ENCODE measurements at places on chromosomes 2 and 18.

DNA sequence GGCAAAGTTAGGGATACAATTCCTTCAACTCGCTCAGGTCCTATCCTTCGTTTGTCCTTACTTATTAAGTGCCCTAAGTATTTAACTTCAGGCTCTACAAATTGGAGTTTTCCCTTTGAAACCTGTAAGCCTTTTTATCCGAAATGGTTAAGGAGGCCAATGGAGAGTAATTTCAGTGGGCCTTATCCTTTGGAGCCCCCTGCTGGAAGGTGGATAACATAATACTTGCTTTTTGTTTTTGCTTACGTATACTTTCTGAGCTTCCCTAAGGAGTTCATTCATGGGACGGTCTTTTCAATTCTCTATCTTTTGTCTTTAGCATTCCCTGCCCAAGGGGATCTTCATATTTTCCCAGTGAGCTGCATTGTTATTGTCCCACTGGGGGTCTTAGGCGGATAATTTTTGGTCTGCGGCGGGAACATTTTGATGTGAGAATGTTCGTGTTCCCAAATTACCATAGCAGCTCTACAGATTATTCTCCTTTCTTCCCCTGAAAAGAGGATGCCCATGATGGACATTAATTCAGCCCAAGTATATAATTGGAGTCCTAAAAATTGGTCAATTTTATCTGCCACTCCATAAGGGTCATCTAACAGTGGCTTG lies 34.4 kb upstream of the TRAPPC8 start:
- no peaks in the 10 kb centered on the region for H3K27me3 ChIP-seq
- H3K4me3 ChIP-seq: no peak overlapping the region
- H3K27ac ChIP-seq: no peak overlapping the region
- H3K36me3 ChIP-seq: no peaks in the 10 kb centered on the region
- DNase-seq: peak; percentile 43
- no peaks in the 10 kb centered on the region for H3K4me1 ChIP-seq

DNA sequence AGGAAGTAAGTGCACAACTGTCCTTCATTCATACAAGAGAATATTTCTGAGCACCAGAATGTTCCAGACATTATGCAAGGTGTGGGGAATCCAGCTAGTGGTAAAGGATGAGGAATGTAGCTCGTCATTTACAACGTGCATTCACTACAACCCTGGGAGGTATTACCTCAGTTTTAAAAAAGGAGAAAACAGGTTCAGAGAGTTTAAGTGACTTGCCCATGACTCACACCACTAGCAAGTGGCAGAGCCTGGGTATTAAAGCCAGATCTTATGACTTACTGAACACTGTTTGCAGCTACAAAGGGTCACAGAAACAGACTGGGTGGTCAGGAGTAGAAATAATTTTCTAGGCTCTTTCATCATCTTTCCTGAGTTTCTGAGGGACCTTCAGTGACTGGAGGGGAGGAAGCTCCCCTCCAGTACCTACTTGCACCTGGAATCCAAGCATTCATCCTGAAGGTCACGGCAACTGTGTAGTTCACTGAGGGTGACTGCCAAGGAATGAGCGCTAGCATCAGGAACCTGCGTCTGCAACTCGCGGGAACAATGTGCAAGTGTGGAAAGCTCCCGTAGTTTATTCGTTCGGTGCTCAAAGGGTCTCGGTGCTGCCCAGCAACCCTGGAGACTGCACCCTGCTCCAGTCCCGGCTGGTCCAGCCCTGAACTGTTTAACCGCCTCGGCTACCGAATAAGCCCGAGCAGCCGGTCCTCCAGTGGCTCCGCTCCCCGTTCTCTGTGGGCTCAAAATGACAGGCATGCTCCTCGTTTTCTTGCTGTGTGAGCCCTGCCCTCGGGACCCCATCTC lies 647 bp downstream of the CCDC121 start:
- peak overlapping the region; percentile 93 for H3K4me3 ChIP-seq
- no peaks in the 10 kb centered on the region for H3K36me3 ChIP-seq
- H3K4me1 ChIP-seq: no peaks in the 10 kb centered on the region
- no peaks in the 10 kb centered on the region for H3K27me3 ChIP-seq

DNA sequence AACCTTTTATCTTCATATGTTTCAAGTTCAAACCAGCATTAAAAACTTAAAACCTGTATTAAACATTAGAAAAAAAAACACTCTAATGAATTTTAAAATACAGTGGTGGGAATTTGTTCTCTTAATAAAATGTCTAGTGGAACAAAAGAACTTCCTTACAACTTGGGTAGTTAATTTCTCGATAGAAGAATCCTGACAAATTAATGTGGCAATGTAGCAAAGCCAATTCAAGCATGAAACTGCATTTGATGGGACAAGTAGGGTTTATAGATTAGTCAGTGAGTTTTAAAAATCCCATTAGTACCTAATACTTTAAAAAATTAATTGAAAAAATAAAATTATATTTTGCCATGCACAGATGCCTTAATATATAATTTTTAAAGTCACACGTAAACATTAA lies 59.4 kb downstream of the PDE1A start:
- H3K27me3 ChIP-seq: no peaks in the 10 kb centered on the region
- no peaks in the 10 kb centered on the region for H3K4me1 ChIP-seq
- DNase-seq: no peak

DNA sequence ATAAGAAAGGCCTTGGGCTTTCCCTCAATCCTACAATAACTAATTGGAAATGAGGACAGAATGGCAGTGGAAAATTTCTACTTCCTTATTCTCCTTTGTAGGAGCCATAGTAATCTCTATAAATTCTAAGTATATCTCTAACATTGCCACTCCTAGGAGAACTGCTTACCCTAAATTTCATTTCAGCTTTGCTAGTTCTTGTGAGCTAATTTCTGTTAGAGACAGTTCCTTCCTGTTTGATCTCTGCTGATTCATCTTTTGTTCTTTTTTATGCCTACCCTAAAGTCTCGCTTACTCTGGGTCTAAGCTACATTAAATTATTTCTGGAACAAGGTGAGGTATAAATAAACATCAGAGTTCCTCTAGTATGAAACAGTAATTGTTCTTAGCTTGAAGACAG lies 25.7 kb downstream of the ABHD3 start:
- DNase-seq: no peak
- no peaks in the 10 kb centered on the region for H3K27me3 ChIP-seq
- peaks cover 3% of the 10 kb centered on the region for H3K4me1 ChIP-seq

GRCh38 chr2:233375490-233376314 lies 21.4 kb downstream of the DGKD start:
- H3K4me1 ChIP-seq: no peaks in the 10 kb centered on the region
- DNase-seq: no peak
- no peak overlapping the region for H3K4me3 ChIP-seq
- H3K27me3 ChIP-seq: no peaks in the 10 kb centered on the region
- no peaks in the 10 kb centered on the region for H3K36me3 ChIP-seq
- no peak overlapping the region for H3K27ac ChIP-seq

DNA sequence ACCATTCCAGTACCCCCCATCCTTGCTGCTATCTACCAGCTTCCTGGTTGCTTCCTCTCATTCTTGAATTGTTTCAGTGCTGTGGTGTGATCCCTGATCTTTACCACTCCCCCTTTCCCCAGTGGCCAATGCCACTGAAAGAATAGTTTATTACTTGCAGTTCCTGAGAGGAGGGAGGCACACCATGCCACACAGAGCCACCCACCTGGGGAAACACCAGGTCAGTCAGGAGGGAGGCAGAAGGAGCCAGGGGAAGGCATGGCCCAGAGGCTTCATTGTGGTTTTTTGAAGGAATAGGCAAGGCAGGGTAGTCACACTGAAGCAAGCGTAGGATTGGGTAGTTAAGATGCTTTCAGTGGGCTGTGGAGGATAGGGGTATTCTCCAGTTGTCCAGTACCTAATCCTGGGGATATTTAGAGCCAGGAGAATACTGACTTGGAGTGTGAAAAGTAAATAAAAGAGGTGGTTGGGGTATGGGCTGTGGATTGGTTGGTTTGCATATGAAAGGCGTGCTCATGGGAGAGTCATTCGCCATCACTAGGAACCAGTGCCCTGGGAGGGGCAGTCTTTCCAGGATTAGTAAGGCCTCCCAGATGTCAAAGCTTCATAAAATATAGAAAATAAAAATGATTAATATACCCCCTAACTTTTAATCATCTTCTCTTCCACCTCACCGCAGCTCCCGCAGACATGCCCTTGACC lies 6.7 kb upstream of the TMEM177 start:
- H3K27me3 ChIP-seq: no peaks in the 10 kb centered on the region
- H3K4me3 ChIP-seq: no peak overlapping the region
- DNase-seq: no peak
- no peak overlapping the region for H3K27ac ChIP-seq

- no peak overlapping the region for H3K4me3 ChIP-seq
- peaks cover 13% of the 10 kb centered on the region for H3K27me3 ChIP-seq
- H3K27ac ChIP-seq: no peak overlapping the region
Observed at GRCh38 chr2:153870308-153870707, 1.4 kb upstream of the GALNT13 start.

- no peak overlapping the region for H3K4me3 ChIP-seq
- H3K4me1 ChIP-seq: no peaks in the 10 kb centered on the region
- H3K36me3 ChIP-seq: no peaks in the 10 kb centered on the region
- no peak overlapping the region for H3K27ac ChIP-seq
Observed at GRCh38 chr2:11024687-11025086, 113.0 kb downstream of the KCNF1 start.

DNA sequence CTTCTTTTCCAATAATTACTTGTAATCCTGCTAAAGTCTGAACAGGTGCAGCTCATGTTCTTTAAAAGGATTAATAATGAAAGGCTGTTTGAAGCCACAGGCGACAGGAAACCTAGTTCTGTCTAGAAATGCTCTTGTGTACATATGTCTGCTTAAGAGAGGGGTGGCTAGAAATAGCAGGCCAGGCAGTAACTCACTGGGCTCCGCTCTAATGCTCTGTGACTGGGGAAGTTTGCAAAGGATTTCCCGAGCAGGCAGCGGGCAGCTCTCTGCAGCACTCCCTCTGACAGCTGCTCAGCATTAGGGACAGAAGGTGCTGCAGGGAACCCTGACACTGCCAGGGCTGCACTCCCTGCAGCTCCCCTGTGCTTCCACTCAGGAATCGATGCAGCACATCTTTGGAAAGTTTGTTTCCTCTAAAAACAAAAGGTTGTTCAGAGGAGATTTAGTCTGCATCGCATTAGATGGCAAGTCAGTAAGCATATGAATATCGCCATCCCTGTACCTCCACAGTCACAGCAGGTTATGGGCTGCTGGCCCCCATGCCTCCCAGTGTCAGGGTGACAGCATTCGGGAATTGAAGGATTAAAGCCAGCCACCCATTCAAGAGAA lies 33.1 kb upstream of the TTC39C start:
- no peak for DNase-seq
- no peaks in the 10 kb centered on the region for H3K36me3 ChIP-seq
- H3K27ac ChIP-seq: no peak overlapping the region
- no peak overlapping the region for H3K4me3 ChIP-seq
- peaks cover 3% of the 10 kb centered on the region for H3K4me1 ChIP-seq

DNA sequence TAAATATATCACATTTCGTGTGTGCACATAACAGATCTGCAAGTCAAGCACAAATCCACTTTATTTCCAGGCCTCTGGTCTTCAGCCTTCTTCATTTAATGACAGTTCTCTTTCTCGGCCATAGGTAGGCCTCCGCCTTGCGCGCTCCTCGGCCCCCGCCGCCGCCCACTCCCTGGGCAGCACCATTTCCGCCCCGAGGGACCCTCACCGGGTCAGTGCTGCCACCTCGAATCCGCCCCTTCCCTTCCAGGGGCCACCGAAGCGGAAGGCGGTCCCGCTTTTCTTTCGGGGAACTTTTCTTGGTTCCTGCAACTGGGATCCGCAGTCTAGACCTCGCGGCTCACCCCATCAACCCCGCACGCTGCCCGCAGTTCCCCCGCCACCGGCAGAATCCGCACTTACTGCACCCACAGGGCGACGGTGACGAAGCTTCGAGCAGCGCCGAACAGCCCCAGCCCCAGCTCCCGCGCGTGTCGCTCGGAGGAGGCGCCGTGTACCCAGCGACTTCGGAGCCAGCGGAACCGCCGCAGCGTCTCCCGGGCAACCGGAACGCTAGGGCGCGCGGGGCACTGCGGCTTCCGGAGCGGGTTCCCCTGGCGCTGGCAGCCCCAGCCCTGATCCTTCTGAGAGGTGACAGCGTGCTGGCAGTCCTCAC lies at the start of gene CDKL4:
CDKL4 (minus strand) TSS at position 502 of the 655 bp plus-strand sequence.
- no peaks in the 10 kb centered on the region for H3K27me3 ChIP-seq
- no peak for DNase-seq
- H3K4me3 ChIP-seq: no peak within 1 kb of the TSS
- no peak within 1 kb of the TSS for H3K27ac ChIP-seq
- H3K36me3 ChIP-seq: no peaks in the 10 kb centered on the region
- H3K4me1 ChIP-seq: no peaks in the 10 kb centered on the region

DNA sequence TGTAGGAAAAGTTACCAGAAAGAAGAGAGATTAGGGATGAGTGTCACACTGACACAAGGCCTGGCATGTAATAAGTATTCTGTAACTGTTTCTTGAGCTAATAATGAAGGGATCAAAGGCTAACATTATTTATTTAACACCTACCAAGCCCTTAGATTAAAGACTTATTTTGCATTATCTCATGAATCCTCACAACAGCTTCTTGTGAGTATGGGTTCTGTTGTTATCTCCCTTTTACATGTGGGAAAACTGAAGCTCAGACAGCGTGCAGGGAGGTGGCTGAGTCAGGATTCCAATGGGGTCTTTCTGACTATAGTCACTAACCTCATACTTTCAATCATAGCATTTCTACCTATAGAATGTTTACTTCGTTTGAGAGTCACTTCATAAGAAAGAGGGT lies 79.0 kb upstream of the PROKR1 start:
- no peaks in the 10 kb centered on the region for H3K27me3 ChIP-seq
- no peak overlapping the region for H3K4me3 ChIP-seq
- DNase-seq: no peak
- no peak overlapping the region for H3K27ac ChIP-seq

DNA sequence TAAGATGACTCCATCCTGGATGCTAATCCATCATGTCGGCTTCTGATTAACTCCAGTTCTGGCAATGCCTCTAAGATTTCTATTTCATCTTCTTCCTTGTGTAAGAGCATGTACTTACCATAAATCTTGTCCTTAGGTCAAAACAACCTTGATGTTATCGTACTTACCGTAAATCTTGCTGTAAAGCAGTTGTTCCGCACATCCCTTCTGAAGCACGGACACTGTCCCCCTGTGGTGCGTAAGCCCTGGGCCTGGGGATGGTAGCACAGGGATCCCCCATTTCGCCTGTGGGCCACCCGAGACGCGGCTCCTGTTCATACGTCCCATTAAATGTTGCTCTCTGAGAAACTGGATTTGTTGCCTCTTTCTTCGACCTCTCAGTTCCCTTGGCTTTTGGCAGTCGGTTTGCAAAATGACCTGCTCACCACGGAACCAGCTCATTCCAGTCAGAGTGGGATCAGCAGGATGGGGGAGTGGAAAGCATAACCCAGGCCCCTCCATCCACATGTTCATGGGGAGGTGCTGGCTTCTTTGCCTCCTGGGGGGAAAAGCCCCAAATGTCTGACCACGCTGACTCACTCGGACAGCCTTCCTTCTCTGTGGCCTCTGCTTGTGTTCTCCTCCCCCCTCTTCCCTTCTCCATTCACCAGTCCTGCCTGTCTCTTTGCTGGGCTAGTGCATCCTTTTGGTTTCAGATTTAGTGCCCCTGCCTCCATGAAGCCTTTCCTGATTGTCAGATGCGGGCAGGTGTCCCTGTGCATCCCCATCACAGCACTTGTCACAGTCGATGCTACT lies 49.9 kb downstream of the RAB31 start:
- no peak overlapping the region for H3K27ac ChIP-seq
- H3K27me3 ChIP-seq: no peaks in the 10 kb centered on the region
- no peaks in the 10 kb centered on the region for H3K4me1 ChIP-seq
- H3K36me3 ChIP-seq: no peaks in the 10 kb centered on the region

GRCh38 chr2:221478485-221478863 lies 93.6 kb downstream of the EPHA4 start:
- no peaks in the 10 kb centered on the region for H3K36me3 ChIP-seq
- no peak for DNase-seq
- H3K27me3 ChIP-seq: no peaks in the 10 kb centered on the region
- no peak overlapping the region for H3K4me3 ChIP-seq
- H3K4me1 ChIP-seq: no peaks in the 10 kb centered on the region

All from iPS DF 6.9 (cell line).